NCI-H2107 (cell line): ENCODE measurements at places on chromosomes 13 and 19.

DNA sequence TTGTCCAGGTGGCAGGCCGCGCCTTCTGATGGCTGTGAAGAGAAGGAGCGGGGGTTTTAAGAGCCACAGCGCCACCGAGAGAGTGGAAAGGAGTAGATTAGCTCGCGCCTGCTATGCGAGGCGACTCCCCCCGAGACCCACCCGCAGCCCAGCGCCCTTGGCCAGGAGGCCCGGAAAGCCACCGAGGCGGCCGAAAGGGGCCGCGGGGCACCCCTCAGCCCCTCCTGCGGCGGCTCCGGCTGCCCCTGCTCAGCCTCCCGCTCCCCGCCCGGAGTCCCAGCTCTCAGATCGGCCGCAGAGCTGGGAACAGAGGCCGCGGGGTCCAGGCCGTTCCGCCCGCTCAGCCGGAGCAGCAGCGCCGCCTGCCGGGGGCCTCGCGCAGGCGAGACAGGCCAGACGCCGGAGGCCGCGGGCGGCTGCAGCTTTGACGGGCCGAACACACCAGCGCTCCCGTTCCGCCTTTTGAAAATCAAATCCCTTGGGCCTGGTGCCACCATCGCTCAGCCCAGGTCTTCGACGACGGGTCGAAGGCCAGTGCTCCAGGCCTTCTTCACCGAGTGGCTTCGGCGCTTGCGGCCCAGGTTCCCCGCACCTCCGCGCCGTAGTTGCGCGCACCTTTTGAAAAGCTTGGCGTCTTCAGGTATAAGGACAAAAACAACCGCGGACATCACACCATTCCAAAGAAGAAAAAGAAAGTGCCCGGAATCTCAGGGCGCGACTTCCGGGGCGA lies 15.3 kb downstream of the CDX2 start:
- DNase-seq: no peak

GRCh38 chr19:46713781-46714443 lies 3.0 kb downstream of the PRKD2 start:
- DNase-seq: peak; percentile 78

DNA sequence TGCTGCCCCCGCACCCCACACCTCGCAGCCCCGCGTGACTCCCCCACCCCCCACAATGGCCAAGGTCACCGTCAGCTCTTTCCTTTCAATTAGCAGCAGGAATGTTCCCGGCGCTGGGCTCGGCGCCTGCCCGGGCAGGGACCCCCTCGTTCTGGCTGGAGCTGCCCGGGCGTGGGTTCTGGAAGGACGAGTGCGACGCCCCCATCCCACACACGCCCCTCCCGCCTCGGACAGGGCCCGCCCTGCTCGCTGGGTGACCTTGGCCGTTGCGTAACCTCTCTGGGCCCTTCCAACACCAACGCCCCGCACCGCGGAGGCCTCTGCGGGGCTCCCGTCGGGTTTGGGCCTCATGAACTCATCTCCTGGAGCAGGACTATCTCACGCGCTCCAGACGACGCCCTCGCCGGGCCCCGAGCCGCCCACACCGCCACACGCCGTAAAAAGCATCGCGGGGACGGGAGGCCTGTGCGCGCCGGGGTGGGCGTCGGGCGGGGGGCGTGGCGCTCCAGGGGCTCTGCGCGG lies 10.3 kb downstream of the PALM start:
- DNase-seq: no peak

- no peak for DNase-seq
Measured at GRCh38 chr13:61144834-61145593, 270.6 kb downstream of the PCDH20 start.

DNA sequence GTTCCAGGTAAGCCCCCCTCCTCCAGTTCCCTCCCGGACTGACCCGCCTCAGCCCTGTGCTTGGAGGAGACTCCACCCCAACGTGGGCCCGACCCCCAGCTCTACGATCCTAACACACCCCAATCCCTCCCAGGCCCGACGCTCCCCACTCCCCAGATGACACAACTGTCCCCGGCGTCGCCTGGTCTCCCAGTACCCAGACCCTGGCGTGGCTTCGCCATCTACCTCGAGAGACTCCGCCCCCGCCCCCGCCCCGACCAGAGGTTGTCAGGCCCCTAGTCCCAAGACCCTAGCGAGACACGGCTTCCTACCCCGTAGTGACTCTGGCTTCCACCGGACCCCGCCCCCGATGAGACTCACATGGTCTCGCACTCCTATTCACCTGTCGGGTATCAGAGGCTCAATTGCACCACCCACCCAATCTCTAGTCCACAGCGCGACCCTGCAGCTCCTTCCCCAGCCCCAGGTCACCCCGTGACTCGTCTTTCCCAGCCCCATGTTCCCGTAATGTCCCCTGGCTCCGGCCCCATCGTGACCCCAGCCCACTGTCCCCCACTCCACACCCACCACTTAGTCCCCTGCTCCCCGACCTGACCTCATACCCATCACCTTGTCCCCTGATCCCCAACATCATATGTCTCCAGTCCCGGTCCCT lies 2.9 kb downstream of the CD37 start:
- DNase-seq: no peak

- no peak for DNase-seq
Measured at GRCh38 chr19:5298471-5298901, 42.1 kb downstream of the PTPRS start.

GRCh38 chr19:7251494-7251893 lies 42.7 kb downstream of the INSR start:
- no peak for DNase-seq

GRCh38 chr19:44988273-44988672 lies 13.0 kb upstream of the RELB start:
- no peak for DNase-seq

- no peak for DNase-seq
Measured at GRCh38 chr13:76885203-76886004, 801 bp downstream of the KCTD12 start.

- DNase-seq: no peak
Measured at GRCh38 chr19:661427-662196, 1.4 kb downstream of the RNF126 start.

DNA sequence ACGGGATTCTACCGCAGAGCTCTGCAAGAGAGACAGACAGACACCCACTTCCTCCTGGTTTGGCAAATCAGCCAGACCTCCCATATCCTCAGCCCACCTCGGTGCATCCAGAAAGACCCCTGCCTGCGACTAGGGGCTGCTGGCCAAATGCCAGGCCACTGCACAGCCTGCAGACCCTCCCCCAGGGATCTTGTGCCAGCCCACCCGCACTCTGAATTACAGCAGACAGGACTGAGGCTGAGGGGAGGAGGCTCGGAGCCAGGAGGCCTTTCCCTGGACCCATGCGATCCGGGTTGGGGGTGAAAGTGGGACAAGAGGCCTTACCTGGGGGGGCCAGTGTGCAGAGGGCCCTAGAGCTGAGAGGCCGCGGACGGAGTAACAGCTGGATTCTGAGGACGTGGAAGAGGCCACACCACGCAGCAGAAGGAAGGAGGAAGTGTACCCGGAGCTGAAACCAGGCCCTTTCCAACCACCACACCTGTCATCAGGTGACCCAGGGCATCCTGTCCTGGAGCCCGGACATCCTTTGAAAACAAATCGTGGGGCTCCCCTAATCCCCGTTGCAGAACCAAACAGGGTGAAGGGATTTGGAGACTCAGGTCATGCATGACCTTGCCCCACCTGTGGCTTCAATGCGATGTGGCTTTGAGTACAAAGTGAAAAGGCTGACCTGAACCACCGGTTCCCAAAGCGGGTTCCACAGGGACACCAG lies 993 bp downstream of the FUT6 start:
- no peak for DNase-seq

GRCh38 chr13:71030784-71031183 lies 836.2 kb downstream of the DACH1 start:
- DNase-seq: no peak

DNA sequence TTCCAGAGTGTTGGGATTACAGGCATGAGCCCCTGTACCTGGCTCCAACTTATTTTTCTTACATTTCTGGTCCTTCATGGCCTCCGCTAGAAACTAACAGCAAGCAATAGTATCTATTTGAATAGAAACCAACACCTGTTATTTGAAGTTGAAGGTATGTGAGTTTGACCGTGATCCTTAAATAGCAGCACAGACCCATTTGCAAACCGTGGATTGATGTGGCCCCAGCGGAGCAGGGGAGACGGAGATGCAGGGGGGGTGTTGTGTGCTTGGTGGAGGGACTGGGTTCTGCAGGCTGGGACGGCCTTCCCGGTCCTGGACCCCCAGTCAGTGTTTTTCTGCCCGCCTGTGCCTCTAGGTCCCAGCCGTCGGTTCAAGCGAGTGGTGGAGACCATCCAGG lies 16.9 kb downstream of the TMEM150B start:
- DNase-seq: no peak

GRCh38 chr19:1336079-1336684 lies 47.5 kb upstream of the NDUFS7 start:
- no peak for DNase-seq

GRCh38 chr19:57302020-57302465 lies 18.2 kb upstream of the ZNF543 start:
- peak; percentile 54 for DNase-seq

DNA sequence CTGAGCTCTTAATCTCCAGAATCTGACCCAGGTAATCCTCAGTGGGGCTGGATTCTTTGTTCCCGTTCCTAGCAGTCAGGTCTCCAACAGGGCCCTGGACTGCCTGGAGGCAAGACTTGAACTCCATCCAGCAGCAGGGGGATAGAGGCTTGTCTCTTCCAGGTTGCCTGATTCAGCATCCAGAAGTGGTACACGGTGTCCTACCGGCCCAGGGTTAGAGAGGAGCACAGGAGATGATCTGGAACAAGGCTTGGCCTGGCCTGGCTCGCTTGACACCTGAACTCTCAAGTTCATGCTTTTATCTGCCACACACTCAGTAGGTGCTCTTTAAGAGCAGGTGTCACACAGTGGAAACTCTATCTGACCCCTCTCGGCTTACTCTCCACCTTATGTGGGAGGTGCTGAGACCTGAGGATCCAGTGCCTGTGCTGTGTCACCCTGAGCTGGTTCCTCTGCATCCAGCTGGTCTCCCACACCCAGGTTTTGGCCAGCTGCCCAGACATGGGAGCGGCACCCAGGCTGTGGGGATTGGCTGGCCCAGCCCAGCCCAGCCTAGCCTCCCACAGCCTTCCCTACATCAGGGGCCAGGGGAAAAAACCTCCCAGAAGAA lies at the start of gene CYP4F3:
Gene CYP4F3 (plus strand): TSS at position 604 of the 610 bp plus-strand sequence. CDS start 519 bp downstream, outside the sequence.
- DNase-seq: peak; percentile 18

DNA sequence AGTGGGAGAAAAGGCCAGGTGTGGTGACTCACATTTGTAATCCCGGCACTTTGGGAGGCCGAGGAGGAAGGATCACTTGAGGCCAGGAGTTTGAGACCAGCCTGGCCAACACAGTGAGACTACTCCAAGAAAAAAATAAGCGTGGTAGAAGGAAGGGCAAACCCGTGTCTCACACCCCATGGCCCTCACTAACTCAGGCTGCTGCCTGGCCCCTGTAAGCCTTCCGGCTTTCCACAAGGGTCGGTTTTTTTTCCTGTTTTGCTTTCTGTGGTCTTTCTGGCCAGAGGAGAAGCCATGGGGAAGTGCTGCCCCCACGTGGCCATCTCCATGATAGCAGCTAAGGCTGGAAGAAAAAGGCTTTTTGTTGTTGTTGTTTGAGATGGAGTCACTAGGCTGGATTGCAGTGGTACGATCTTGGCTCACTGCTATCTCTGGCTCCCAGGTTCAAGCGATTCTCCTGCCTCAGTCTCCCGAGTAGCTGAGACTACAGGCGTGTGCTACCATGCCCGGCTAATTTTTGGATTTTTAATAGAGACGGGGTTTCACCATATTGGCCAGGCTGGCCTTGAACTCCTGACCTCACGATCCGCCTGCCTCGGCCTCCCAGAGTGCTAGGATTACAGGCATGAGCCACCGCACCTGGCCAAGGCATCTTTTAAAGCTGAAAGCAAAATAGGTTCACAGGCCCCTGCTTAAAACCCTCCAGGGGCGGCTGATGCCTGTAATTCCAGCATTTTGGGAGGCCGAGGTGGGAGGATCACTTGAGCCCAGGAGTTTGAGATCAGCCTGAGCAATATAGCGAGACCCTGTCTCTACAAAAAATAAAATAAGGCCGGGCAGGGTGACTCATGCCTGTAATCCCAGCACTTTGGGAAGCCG lies 7.5 kb upstream of the ARHGEF18 start:
- DNase-seq: peak; percentile 59
